ENCODE measurements at places on chromosomes 4 and X. TPM values are rescaled to one million over a fixed set of nuclear protein-coding genes. Genes with fewer than 3 reads are reported as not detected.

NLRP2B gene
- not detected for total RNA-seq

TIGD4 gene
- 1.8 TPM for total RNA-seq

FBXL5 gene
- 40.7 TPM for total RNA-seq

DNA sequence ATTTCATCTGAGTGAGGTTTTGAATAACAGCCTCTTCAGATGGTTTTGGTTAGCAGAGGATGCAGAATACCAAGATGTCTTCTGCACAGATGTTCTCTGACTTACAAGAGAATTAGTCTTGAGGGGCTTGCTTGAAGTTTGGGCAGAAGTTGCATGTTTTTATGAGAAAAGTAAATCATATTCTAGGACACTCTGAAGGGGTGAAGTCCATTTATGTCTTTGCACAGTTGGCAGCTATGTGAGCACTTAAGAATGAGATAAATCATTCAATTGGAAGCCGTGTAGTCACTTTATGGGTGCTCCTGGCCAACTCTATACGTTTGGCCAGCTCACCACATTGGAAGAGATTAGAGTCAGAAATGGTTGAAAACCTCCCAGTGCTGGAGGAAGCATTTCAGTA, 252.7 kb upstream of the KCNIP4 start:
- no peak for DNase-seq

GRCh38 chr4:653831-654502, 20.1 kb downstream of the ATP5ME start:
- no peak for DNase-seq

GRCh38 chr4:133323670-133324069, 174.6 kb downstream of the PCDH10 start:
- DNase-seq: no peak

DNA sequence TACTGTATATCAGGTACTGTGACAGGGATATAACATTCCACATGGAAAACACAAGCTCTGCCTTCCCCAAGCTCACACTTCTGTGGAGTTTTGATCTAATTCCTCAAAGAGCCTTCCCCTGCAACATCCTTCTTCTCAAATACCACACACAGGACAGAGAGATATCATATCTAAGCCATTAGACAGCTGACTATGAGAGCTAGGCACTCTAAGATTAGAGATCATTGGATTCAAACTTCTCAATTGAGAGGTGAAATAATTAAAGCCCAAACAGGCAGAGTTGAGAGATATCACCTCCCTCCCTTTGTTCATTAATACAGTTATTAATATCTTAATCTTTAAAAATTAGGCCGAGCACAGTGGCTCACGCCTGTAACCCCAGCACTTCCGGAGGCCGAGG, 25.0 kb downstream of the TEC start:
- no peak for DNase-seq
